Bronchus fibroblast of lung (primary cell): ENCODE measurements at places on chromosomes 16 and 17. TPM values are rescaled to one million over a fixed set of nuclear protein-coding genes. Genes with fewer than 3 reads are reported as not detected.

The EIF3C gene
- 254 and 358 TPM in 2 replicates for total RNA-seq

The SOST gene
- not detected in 2 replicates for total RNA-seq

The MYL11 gene
- not detected in 2 replicates for total RNA-seq

The MFAP4 gene
- 35.8 and 39.8 TPM in 2 replicates for total RNA-seq

The TMC6 gene
- 1.0 and 1.5 TPM in 2 replicates for total RNA-seq

The FSCN2 gene
- total RNA-seq, result 0.15 TPM in 1 of 2 replicates, not detected in the other

The CD300LG gene
- total RNA-seq, result not detected in 2 replicates

The LGALS9B gene
- total RNA-seq, result not detected in 2 replicates

The GPR179 gene
- total RNA-seq, result not detected in 2 replicates
